Tongue (tissue), 3 donors: ENCODE measurements at places on chromosomes 2 and 18.

DNA sequence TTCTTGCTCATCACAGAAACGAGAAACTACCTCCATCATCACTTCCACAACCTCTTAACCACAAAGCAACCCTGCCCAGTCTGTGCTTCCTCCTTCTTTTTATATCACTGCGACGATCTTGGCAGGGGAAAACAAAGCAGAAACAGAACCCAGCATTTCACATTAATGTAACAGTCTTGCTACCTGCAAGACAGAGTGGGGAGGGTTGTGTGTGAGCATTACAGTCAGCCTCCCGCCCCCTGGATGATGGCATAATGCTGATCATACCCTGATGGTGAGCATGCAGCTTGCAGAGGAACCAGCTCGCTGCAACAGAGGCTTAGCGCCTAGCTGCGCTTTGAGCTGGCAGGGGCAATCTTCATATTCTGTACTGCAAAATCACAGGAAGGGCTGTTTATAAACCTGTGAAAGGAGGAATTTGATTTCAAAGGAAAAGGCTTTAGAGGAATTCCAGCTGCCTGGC, 376.1 kb downstream of the IRS1 start:
- DNase-seq = peak; percentile 25

GRCh38 chr18:9707381-9708056, 582 bp upstream of the RAB31 start:
- peak; percentile 64 for DNase-seq

- DNase-seq = no peak
Observed at GRCh38 chr2:45925636-45926366, 274.3 kb downstream of the PRKCE start.

GRCh38 chr2:85939131-85939530, 50.3 kb upstream of the ST3GAL5 start:
- DNase-seq = no peak

GRCh38 chr2:234406085-234406484, 90.8 kb downstream of the ARL4C start:
- DNase-seq = peak; percentile 21

DNA sequence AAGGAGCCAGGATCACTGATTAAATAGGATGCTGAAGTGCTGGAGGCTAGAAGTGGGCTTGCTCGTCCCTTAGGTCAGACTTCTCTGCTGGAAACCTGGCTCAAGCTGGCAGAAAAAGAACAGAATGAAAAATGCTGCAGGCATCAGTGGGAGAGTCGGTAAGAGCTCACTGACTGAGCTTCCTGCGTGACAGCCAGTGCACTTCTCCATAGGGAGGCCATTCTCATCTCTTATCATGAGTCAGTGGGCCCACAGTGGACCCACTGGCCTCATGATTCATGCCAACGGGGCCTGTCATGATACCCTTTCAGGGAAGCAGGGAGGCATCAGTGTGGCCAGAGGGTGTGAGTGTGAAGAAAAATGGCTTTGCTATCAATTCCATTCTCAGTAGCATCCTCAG, 498.2 kb downstream of the PTPRM start:
- DNase-seq = no peak
